Pulmonary artery endothelial cell (primary cell): ENCODE measurements at places on chromosomes 2 and 18.

GRCh38 chr2:127658641-127659407, 12.9 kb downstream of the GPR17 start:
- DNase-seq: no peak

DNA sequence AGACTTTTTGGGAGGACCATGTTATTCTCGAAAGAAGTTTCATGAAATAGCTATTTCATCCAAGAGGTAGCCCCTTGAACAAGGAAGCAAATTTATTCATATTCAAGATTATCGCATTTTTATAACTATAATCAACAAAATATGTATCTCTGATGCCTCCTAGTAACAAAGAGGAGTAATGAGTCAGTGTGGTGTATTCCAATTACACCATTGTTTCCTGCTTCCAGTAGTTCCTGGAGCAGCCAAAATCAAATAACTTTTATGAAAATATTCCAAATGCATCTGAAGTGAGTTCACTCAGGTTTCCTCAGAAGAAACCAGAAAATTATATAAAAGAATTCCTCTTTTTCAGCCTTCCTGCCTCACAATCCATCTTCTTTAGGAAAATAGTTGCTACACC, 43.0 kb downstream of the ANKRD36B start:
- DNase-seq: peak; percentile 36

- no peak for DNase-seq
Observed at GRCh38 chr2:100988630-100989417, 13.3 kb upstream of the RPL31 start.

GRCh38 chr2:181393472-181393871, 63.7 kb upstream of the ITGA4 start:
- DNase-seq: peak; percentile 35

GRCh38 chr2:192469612-192470011, 274.9 kb upstream of the TMEFF2 start:
- no peak for DNase-seq

GRCh38 chr2:69755862-69756467, 14.0 kb downstream of the ANXA4 start:
- DNase-seq: no peak

DNA sequence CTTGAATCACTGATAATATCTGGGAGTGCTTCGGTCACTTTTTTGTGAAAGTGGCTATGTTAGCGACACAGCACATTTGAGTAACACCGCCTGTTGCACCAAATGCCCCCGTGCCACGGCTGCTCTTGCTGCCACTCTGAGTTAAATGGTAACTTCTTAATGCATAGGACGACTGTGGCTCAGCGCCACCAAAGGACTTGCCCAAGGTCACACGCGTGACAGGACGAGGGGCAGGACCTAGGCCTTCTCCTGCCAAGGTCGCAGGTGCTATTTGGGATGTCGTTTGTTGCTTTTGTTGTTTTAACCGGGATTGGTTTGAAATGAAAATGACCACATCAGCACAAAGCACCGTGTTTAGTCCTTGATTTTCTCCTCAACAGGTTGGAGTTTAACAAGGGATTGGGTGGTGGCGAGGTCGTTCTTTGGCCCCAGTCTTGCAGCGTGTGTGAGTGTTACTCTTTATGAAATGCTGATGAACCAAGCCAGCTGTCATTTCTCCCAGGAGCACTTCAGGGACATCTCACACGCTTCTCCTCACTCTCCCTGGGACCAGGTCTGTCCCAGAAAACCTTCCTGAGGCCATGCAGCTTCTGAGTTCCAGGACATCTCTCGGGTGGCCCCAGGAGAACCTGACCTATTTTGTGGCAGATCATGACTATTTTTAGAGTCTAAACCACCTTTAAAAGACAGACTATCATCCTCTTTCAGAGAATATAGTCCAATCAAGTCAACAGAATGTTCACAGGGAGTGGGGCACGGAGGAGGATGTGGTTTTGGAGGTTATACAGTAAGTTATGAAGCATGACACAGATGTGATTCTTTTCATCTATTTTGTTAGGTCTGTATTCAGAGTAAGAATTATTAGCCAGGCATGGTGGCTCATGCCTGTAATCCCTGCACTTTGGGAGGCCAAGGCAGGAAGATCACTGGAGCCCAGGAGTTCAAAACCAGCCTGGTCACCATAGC, 49.9 kb downstream of the MTCL1 start:
- no peak for DNase-seq

DNA sequence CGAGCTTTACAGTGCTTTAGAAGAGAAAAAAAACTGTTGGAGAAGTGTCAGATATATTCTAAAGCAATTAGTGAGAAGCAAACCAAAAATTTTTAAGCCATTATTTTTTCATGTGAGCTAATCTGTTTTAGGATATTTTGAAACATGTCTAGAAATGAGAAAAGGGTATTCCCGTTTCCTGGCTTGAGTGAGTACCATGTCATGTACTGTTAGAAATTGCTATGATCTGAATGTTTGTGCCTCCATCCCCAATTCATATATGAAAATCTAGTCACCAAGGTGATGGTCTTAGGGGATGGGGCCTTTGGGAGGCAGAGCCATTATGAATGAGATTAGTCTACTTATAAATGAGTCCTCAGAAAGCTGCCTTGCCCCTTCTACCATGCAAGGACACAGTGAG, 493.3 kb upstream of the GCFC2 start:
- DNase-seq: no peak

GRCh38 chr2:224479826-224480225, 77.9 kb upstream of the FAM124B start:
- no peak for DNase-seq

DNA sequence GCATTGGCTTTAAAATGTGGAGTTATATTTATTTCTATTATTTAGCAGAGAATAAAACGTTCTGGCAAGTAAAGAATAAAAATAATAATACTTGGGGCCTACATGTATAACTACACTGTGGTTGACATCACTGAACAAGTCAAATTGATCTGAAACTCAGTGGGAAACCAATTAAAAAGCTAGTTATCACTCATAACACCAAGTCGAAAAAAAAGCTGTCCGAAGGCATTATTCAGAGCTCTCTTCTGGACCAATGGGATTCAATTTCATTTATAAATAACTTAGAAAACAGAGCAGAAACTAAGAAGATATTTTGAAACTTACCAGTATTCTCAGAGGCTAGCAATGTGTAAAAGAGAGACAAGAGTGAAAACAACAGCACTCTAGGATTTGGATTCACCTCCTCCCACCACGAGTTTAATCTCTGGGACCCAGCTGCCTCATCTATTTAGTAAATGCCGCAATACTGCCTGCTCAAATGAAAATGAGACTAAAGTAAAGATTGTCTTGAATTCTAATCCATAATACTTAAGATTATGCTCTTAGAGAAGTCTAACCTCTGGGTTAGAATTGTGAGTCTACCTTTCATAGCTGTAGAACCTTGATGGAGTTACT, 128.4 kb downstream of the NBAS start:
- DNase-seq: no peak

GRCh38 chr2:134218930-134219658, 34.8 kb upstream of the MGAT5 start:
- no peak for DNase-seq

GRCh38 chr18:79404567-79404910, 8.8 kb downstream of the NFATC1 start:
- DNase-seq: no peak

DNA sequence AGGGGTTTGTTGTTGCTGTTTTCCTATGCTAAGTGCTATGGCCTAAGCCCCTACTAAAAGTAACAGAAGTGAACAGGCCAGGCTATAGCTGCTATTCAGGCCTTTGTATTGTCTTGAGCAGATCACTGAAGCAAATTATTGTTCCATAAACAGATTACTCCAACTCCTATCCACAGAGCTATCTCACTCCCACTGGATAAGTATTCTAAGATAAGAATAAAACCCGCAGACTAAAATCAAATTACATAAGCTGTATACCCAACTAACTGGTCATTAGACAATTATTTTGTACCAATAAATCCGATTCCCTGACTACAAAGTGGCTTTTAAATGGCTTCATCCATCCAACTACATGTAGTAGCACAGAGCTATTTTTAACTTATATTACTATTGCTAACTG, 74.3 kb downstream of the THADA start:
- no peak for DNase-seq

DNA sequence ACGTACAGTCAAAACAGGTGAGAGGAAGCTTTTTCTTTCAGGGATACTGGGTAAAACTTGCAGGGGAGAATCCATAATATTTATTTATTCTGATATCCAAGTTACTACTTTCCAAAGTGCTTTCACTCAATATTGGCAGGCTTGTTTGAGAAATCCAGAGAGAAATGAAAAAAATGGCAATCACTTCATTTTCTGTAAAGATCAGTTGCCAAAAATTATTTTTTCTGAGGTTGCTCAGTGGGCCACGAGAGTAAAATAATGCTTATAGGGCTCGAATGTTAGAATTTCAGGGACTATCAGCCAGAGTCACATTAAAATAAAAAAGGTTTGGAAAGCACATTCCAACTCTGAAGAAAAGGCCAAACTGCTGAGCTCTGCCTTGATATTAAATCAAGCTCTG, 324.6 kb upstream of the RND3 start:
- DNase-seq: no peak

- DNase-seq: no peak
Observed at GRCh38 chr2:192700934-192701333, 506.2 kb upstream of the TMEFF2 start.

DNA sequence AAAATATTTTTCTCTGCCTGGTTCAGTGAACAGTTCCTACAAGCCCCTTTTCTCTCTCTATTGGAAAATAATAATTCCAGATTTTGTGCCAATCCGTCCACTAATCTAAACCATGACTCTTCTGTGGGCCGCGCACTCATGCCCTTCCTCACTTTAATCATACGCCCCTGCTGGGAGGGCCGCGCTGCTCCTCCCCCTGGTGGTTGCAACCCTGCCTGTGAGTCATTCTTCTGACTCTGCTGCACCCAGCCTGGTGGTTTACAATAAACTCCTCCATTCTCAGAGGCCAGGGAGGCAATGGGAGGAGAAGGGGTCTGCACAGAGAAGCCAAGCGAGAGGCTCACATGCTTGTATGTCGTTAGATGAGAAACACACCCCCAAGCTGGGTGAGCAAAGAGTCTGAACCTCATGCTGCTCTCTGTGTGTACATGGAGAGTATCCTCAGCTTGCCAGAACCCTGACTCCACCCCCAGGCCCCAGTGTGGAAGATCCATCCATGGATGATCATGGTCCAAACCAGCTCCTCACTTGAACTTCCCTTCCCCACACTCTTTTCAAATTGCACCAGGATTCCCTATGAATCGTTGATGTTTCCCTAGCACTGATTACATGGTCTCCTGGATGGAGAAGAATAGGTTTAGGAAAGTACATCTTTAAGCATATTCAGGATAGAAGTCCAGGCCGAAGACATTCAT, 228.9 kb downstream of the ANKRD30B start:
- no peak for DNase-seq

DNA sequence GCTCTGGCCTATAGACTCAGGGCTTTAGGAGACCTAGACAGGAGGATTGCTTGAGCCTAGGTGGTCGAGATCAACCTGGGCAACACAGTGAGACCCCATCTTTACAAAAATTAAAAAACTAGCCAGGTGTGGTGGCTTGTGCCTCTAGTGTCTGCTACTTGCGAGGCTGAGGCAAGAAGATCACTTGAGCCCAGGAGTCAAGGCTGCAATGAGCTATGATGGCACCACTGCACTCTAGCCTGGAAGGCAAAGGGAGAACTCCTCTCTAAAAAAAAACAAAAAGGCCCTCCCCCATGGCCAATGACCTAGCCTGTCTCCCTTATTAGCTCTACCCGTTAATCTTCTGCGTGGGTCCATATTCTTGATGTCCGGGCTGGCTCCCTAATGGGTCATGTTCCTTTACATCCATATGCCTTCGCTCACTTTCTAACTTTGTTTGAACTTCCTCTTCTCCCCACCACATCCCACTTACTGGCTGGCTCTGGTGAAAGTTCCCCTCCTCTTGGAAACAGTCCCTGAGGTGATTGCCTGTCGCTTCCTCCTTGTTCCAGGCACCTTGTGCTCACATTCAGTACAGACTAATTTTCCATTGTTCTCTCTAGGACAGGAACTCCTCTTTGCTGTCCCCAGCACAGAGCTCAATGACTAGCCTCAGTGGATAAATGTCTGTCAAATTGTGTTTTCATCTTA, 103.0 kb downstream of the AFF3 start:
- no peak for DNase-seq

GRCh38 chr2:204790076-204790475, 244.8 kb downstream of the PARD3B start:
- DNase-seq: no peak

- DNase-seq: peak; percentile 81
Observed at GRCh38 chr2:231612456-231613330, 20.0 kb downstream of the TEX44 start.
